ENCODE measurements at places on chromosomes 11 and 22.

GRCh38 chr11:71240865-71241691, 11.3 kb downstream of the SHANK2 start:
- no peak for DNase-seq

GRCh38 chr11:119993722-119994121, 144.2 kb downstream of the TRIM29 start:
- no peak for DNase-seq

GRCh38 chr11:85951428-85952107, 96.4 kb downstream of the CCDC83 start:
- DNase-seq, result no peak

DNA sequence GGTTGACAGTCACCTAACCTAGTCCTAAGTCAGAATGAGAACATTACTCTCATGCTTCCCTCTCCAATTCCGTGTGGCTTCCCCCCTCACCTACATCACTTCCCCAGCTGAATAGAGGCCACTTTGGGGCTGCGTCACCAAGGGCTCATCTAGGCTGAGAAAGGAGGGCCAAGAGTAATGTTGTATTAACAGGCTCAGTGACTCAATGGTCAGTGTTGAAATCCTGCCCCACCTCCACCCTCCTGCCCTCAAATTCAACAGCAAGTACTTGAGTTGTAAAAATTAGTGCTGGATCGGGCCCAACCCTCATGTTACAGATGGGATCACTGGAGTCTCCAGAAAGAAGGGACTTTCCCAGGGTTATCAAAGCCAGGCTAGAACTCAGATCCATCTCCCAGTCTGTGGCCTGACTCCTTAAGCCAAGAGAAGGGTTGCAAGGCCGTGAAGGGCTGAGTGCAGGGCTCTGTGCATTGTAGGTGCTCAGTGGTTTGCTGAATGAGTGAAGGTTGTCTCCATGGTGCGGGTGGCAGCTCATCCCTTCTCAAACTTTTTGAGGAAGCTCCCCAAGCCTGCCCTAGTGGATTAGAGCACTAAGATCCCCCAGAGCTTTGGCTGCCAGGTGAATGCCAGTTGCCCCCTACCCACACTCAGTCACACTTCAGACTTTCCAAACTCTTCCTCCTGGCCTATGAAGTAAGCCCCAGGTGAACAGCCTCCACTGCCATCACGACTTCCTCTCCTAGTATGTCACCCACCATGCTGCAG, 3.2 kb downstream of the DGAT2 start:
- no peak for DNase-seq

DNA sequence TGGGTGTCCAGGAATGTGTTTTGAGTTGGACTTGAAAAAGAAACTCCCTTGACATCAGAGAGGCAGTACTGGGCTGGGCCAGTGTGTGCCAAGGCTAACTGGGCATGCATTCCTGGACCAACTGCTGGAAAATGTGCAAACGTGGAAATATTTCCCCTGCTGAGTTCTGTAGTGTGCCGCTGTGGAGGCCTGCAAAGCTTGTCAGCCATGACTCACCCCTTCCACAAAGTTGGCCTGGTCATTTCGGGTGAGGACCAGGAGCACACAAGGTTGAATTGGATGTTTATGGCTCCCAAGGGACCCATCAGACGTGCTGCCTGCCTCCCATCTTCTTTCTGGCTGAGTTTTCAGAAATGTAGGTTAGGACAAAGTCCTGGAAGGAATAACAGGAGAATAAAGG, 513.1 kb downstream of the MIAT start:
- DNase-seq, result no peak

DNA sequence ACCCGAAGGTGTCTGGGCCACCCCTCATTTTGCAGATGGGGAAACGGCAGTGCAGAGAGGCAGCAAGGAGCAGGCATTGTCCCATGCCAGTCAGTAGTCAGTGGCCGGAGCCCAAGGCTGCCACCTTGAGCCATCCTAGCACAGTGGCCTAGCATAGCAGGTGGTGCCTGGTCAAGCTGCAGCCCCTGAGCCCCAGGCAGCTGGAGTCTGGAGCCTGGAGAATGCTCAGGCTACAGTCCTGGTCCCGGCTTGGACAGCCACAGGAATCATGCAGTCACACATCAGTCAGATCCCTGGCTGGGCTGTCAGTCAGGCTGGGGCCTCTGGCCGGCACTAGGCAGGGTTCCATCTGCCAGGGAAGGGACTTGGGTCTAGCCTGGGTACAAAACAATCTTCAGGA, 18.6 kb downstream of the KCNC1 start:
- no peak for DNase-seq

DNA sequence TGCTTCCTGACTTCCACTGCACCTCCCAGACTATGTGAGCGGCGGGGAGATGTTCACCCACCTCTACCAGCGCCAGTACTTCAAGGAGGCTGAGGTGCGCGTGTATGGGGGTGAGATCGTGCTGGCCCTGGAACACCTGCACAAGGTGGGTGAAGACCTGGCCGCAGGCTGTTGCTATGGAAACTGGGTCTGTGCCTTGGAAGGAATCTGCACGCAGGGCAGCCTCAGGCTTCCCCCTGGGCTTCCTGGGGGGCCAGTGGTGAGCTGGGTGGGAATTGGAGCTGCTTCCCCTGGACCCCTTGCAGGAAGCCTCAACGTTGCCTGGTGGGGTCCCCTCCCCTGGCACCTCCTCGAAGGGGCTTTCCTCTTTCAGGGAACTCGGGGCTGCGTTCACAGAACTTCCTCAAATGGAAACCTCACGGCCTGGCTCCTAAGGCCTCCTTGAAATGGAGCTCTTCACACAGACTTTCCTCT, 1.5 kb downstream of the RPS6KA4 start:
- no peak for DNase-seq
